D721Med (cell line): ENCODE measurements at places on chromosomes 6 and 20.

- DNase-seq: no peak
Measured at GRCh38 chr6:170091000-170091638, 199.8 kb downstream of the DLL1 start.

GRCh38 chr20:3405139-3405538, 2.3 kb downstream of the DNAAF9 start:
- DNase-seq: no peak

GRCh38 chr6:130453230-130453629, 87.4 kb downstream of the TMEM200A start:
- DNase-seq: no peak

- DNase-seq: no peak
Measured at GRCh38 chr6:28810659-28811053, 113.1 kb downstream of the TRIM27 start.

DNA sequence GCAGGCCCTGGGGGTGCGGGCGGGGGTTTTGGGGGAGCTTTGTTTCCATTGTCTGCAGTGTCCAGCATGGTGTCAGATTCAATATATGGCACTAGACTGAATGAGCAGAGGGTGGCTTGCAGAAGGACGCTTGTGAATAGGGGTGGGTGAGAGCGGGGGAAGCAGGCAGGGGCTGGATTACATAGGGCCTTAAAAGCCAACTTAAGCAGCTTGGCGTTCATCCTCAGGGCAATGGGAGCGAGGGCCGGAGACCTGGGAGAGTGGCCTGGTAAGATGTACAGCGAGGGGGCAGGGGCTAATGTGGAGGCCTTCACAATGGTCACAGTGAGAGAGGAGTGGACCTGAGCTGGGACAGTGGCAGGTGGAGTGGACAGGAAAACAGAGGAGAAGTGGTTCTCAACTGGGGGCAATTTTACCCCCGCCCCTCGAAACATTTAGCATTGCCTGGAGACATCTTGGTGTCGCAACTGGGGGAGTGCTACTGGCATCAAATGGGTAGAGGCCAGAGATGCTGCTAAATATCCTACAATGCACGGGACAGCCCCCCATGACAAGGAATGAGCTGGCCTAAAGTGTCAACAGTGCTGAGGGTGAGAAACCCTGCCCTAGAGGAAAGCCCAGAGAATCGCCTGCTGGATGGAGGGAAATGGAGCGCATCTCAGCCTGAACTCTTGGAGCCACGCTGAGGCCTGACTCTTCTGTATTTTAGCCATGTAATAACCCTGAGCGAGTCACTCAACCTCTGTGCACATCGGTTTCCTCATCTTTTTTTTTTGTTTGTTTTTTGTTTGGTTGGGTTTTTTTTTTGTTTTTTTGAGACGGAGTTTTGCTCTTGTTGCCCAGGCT, 15.1 kb upstream of the BAK1 start:
- DNase-seq: peak; percentile 62

DNA sequence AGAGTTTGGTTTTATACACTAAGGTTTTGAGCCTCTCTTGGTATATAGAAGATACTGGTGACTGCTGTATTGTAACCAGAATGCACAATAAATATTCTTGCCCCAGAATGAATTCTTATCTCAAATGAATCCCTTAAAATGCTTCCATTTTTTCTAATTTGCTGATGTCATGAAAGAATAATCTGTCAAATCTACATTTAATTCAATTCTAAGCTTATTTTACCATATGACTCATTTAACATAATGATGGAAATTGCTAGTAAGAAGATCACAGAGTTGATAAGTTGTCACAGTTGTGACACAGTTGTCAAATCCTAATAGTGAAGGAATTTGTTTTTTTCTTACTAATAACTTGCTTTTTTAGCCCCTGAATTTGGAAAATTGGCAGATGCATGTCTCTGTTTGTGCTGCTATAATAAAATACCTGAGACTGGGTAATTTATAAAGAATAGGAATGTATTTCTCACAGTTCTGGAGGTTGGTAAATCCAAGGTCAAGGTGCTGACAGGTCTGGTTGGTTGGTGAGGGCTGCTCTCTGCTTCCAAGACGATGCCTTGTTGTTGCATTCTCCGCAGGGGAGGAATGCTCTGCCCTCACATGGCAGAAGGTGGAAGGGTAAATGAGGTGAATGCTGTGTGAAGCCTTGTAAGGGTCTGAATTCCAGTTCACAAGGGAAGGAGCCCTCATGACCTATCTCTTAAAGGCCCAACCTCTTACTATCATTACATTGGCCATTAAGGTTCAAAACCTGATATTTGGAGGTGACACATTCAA, 4.7 kb downstream of the ECT2L start:
- no peak for DNase-seq

DNA sequence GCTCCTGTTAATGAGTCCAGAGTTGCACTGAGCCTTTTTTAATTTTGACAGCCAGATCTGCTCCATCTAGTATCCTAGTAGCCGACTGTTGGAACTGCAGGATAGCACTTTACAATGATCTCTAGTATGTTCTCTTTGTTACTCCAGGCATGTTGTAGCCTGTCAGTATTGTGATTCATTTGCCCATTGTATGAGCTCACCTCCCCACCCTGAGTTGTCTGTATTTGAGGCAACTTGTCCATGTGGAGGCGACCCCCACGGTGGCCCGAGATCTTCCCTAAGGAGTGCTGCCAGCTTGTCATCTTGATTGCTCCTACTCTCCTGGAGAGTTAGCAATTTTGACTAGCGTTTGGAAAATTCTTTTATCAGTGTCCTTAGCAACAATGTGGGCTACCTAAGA, 67.2 kb downstream of the DHX35 start:
- DNase-seq: no peak

- DNase-seq: no peak
Measured at GRCh38 chr20:51060301-51060700, 37.4 kb upstream of the KCNG1 start.

- no peak for DNase-seq
Measured at GRCh38 chr6:113522376-113522775, 334.8 kb upstream of the MARCKS start.

DNA sequence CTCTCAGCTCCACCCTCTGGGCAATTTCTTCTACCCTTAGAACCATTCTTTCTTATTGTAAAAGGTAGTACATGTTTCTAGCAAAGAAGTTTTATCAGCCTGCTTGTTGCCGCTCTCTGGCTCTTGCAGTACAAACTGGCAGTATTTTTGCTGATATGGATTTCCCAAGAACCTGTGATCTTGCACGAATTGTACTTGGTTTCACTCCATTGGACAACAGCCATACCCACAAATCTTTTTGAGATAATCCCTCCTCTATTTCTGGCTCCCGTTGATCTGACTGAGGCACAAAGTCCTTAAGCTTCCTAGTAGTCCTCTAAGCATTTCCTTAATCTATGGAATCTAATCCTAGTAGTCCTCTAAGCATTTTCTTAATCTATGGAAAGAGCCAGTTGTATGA, 487.0 kb upstream of the PTCHD4 start:
- DNase-seq: peak; percentile 17

DNA sequence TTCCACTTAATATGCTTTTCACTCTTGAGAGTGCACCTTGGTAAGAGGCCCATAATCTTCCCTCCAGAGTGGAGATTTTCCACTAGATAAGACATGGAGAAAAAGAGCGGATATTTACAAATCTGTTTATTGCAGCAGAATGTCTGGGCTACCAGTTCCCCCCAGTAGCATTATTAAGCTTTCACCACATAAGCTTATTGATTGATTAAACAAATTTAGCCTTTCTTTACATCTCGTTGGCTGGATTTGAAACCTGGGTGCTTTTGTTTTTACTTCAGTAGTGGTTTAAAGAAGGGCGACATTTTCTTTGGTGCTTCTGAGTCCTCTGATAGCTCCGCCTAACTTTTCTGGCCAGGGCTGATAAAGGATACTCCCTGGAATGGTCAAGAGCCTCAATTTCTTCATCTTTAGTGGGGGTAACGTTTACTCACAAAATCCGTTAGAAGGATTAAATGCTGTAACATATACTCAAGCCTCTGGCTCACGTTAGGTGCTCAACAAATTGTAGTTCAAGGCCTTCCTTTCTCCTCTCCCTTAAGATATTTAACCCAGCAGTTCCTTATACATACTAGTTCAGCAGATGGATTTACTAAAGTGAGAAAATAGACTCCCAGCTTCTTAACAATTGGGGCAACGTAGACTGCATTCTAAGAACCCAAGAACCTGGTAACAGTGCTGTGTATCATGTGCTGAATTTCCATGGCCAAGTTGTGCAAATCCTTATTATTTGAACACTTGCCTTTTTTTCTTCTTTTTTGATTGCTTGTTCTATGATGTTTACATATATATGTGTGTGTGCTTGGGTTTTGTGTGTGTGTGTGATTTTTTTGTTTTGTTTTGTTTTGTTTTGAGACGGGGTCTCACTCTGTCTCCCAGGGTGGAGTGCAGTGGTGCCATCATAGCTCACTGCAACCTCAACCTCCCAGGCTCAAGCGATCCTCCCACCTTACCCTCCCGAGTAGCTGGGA, 91.4 kb downstream of the RREB1 start:
- no peak for DNase-seq

- no peak for DNase-seq
Measured at GRCh38 chr20:1319051-1319450, 9.9 kb downstream of the SDCBP2 start.

- DNase-seq: no peak
Measured at GRCh38 chr6:139768196-139768595, 393.7 kb upstream of the CITED2 start.

DNA sequence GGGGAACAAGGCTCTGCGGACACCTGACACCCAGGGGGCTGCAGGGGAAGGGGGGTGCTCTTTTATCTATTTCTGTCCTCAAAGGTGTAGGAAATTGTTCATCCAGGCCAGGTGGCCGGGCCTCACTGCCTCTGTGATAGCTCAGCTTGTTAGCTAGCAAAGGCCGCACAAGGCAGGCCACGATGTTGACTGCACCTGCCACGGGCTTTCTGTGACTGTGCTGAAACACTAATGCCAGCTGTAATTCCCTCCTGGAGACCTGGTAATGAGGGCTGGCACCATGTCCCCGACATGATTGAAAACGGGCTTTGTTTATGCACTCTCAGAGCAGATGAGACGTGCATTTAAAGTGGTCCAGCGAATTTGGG, 61.4 kb upstream of the APCDD1L start:
- no peak for DNase-seq

GRCh38 chr6:30614044-30614842, 2.8 kb downstream of the PPP1R10 start:
- DNase-seq: no peak

DNA sequence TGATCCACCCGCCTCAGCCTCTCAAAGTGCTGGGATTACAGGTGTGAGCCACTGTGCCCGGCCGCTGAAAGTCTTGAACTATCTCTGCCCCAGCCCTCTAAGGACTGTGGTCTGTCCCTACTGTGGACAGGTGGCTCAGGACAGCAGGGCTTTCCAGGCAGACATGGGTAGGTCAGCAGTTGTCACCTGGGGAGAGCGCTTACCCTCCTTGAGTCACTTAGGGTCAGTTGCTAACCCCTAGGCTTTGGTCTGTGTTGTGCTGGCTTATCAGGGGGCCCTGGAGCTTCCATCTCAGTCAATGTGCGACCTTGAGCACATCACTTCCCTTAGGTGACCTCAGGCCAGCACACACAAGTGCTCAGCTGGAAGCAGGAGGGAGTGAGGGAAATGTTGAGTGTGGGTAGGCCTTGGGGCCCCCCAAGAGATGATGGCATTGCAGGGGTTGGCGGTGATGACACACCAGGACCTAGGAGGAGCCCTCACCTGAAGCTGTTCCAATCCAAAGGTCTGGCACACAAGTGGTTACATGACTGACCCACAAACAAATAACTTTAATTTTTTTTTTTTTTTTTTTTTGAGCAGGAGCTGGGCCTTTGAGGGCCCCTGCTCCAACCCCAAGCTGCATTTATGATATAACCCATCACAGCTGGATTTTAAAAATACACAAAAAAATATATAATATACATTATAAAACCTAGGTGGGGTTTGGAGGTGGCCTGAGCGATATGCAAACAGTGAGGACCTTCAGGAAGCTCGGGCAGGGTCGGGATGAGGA, 5.1 kb downstream of the RPL10A start:
- no peak for DNase-seq

DNA sequence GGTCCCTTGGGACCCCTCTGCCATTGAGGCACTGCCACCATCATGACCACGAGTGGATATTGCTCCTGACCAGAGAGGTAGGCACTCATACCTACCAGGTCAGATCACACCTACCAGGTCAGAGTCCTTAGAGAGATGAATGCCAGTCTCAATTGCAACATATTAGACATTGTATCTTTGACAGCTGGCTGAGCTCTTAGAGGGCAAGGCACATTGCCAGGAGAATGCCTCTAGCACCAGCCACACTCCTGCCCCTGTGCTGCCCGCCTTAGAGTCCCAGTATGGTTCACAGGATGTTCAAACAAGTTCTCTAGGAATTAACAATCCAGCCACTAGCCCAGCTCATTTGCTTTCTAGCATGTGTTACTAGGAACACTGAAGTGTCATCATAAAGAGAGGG, 65.9 kb downstream of the TMEM244 start:
- DNase-seq: no peak

DNA sequence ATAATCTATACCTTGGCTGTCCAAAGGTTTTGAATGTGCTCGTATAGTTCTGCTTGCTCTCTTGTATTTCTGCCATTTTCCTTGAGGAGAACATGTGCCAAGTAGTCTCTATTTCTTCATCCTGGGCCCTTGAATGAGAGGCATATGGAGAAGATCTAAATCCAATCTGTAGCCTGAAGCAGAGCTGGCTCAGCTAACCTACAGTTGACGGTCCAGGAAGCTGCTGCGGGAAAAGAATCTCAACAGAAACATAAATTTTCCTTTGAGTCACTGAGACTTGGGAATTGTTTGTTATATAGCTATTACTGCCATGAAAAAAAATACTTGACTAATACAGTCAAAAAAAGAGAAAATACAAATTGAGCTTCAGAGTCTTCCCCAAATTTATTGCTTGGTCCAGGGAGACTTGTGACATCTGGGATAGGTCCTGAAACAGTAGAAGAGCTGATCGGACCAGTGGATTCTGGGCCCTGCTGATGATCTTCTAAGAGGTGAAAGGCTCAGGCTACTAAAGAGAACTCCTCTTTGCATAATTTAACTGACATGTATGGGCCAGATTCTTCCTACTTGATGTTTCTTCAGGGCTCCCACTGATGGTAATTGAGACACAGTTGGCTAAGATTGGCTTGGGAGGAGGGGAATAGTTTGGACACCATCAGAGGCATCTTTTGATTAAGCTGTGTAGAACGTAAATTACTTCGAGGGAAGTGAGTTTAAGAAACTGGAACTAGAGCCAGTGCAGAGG, 29.9 kb upstream of the PLCB4 start:
- no peak for DNase-seq

DNA sequence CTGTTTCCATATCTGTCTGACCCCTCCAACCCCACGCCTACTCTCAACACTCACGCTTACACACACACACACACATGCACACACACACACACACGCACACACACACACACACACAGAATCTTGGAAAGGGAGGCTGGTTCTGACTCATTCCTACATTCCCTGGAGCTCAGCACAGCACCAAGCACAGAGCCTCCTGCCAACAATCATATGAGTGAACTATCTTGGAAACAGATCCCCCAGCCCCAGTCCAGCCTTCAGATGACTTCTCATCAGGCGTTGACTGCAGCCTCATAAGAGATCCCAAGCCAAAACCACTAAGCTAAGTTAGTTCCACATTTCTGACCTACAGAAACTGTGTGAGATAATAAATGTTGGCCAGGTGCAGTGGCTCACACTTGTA, 14.1 kb upstream of the HCK start:
- DNase-seq: no peak

- DNase-seq: no peak
Measured at GRCh38 chr20:951384-952169, 35.4 kb upstream of the ANGPT4 start.

- DNase-seq: no peak
Measured at GRCh38 chr20:40776466-40777457, 87.7 kb upstream of the MAFB start.
